ENCODE measurements at places on chromosomes 3 and 15.

- no peak for DNase-seq
These were observed 1.3 kb downstream of the RAP2B start for GRCh38 chr3:153163393-153163724.

- DNase-seq, result no peak
These were observed 116.2 kb upstream of the KCNMB2 start for GRCh38 chr3:178420033-178420432.

DNA sequence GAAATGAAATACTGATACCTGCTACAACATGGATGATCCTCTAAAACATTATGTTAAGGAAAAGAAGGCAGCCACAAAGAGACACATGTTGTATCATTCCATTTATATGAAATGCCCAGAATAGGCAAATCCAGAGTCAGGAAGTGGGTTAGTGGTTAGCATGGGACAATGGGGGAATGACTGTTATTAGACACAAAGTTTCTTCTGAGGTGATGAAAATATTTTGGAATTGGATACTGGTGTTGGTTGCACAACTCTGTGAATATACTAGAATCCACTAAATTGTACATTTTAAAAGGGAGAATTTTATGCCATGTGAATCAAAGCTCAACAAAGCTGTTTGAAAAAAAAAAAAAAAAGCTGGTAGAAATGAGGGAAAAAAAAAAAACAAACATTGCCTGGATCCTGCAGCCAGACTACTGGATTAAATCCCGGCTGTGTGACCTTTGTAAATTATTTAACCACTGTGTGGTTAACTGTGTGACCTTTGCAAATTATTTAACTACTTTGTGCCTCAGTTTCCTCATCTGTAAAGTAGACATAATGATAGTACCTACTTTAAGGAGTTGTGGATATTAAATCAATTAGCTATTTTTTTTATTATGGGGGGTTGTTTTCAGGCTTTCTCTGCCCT lies 75.6 kb upstream of the PRICKLE2 start:
- DNase-seq, result no peak

- no peak for DNase-seq
These were observed 157.9 kb downstream of the FOXP1 start for GRCh38 chr3:71425491-71426071.

DNA sequence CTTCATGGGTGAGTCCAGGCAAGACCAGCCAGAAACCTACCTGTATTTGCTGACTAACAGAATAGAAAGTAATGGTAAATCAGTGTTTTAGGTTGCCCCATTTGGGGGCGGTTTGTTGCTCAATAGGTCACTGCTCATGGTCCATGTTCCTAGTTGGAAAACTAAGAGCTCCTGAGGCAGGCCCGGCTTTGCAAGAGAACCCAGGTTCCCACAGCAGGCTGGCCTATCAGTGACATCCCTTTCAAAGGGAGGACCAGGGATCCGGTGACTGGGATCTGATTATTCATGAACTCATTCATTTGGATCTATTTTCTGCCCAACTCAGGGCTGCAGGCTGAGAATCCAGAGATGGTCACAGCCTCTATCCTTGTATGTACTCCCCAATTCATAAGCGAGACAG lies 163.9 kb downstream of the WNT7A start:
- no peak for DNase-seq

GRCh38 chr15:78726870-78727551 lies 84.3 kb downstream of the ADAMTS7 start:
- no peak for DNase-seq

DNA sequence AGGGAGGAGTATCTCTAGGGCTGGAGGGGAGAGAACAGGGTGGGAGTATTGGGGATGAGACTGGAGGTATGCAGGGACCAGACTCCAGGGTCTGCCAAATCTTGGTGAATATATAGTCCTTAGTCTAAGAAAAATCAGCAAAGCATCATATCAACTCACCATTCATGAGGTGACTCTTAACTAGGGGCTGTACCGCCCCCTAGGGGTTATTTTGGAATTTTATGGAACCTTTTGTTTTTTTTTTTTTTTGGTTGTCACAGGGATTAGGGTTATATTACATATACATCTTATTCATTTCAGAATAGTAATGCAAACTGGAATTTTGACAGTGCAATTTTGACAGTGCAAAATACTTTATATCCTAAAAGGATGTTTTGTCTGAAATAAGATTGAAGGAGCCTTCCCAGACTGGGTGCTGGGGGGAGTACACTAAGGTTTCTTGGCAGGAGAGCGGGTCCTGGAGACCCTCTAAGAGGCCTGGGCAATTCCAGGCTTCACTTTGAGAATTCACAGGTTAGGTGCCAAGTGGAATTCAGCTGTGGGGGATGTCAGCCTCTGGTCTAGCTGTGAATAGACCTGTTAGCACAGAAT lies 7.5 kb downstream of the CMTM7 start:
- no peak for DNase-seq

- DNase-seq, result no peak
These were observed 239.3 kb upstream of the ZNF717 start for GRCh38 chr3:76024640-76025039.

- no peak for DNase-seq
These were observed 6.7 kb downstream of the EPHA3 start for GRCh38 chr3:89113893-89114840.

GRCh38 chr3:150605998-150606641 lies 3.0 kb downstream of the SELENOT start:
- DNase-seq, result no peak

DNA sequence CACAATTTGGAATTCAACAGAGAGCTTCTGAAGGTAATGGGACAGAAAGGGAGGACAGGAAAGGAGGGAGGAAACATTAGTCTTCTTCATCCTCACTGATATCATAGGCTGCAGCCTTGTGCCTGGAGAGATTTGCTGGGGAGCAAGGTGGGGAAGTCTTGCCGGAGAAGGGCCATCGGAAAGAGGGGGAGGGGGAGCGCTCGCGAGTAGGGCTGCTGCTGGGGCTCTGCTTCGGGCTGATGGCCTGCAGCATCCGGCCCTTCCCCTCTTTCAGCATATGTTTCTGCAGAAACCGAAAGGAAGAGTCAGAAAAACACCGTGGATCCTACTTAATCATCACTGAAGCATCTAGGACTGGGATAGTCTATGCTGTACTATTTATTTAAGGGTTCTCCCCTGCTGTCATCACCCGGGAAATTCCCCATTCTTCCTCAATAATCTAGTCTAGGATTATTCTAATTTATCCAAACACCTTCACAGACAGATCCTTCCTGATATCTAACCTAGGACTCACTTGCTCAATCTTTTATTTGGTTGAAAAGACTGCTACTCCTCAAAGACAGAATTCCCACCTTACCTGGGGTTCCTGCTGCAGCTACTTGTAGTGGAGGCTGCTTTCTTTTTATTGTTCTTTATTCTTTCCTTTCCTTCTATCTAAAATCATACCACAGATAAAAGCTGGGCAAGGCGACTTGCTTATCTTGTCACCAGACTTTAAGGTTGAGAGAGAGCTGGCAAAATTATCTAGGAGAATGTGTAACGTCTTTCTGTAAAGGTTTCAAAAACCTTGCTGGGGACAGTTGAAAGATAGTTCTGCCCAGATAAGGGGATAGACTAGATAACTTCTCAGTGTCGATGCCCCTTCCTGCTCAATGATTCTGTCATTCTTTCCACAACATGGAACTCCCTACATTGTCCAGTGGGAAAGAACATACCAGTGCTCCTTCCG lies 22.6 kb downstream of the SLC51A start:
- DNase-seq, result no peak

DNA sequence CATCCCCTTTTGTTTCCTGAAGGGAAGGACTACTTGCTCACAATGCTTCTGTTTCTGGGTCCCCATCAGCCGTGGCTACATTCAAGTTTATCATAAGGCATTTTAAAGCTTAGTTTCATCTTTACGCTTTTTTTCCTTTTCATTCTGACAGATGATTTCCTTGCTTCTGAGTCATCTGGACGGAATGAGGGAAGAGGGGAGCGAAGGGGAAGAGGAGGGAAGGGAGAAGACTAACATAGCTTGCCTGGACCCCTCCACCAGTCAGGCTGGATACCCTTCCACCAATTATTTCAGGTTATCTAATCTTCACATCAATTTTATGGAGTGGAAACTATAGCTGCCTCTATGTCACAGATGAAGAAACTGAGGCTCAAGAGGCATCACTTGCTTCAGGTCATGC lies 27.6 kb downstream of the FAM3D start:
- DNase-seq, result no peak

DNA sequence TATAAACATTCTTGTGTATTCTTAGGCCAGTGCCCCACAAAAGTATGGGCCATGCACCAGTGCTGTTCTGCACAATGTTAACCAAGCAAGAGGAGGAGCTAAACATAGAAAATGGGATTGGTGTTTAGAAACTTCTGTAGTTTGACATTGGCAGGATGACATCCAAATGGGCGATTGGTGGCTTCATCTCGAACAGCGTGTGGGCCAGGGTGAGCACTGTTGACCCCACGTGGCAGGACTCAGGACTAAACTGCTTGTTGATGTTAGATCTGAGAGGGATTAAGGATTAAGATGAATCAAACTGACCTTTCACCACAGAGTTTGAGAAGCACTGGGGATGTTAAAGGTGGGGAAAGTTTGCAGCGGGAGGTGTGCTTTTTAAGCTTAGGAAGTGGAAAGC lies 31.9 kb downstream of the ZNF710 start:
- DNase-seq, result no peak

DNA sequence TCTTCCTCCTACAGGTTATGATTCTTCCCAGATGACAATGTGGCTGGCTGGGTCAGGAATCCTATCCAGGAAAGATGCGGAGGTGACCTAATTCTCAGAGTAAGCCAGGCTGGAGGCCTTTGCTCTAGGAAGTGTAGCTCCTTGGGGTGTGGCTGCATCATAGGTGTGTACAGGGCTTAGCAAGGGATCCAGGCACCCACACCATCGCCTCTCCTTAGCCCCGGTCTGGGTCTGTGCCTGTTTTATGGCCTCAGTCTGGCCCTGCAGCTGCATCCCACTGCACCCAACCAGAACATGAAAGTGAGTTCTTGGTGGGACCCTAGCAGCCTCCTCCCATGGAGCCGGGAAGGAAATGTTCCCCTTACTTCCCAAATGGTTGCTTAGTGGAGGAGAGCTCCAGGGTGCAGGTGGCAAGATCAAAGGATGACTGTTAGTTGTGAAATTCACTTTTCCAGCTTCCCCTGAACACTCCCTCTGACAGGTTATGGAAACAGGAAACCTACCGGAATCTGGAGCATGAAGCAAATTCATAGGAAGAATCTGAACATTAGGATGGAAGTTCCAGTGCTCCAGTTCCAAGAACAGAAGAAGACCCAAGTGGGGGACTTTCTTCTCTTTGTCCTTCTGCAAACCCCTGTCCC lies 2.7 kb upstream of the AMOTL2 start:
- no peak for DNase-seq

GRCh38 chr15:83697716-83698115 lies 43.8 kb downstream of the ADAMTSL3 start:
- DNase-seq, result no peak

GRCh38 chr3:194043516-194043915 lies 92.4 kb upstream of the HES1 start:
- DNase-seq, result no peak

DNA sequence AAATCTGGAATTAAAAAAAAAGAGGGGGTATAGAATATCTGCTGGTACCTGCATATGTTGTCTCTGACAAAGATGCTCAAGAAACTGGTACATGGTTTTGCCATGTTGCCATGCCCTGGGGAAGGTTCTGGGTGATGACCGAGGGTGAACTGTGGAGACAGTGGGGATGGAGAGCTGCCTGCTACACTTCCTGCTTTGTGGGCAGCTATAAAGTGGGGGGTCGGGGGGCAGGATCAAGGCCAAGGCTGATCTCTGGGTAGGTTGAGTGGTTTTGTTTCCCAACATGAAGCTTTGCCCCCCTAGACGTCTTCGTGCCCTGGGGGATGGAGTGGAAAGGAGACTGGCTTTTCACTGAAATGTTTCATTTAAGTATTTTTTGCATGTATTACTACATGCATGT lies 74.6 kb downstream of the IQSEC1 start:
- no peak for DNase-seq

DNA sequence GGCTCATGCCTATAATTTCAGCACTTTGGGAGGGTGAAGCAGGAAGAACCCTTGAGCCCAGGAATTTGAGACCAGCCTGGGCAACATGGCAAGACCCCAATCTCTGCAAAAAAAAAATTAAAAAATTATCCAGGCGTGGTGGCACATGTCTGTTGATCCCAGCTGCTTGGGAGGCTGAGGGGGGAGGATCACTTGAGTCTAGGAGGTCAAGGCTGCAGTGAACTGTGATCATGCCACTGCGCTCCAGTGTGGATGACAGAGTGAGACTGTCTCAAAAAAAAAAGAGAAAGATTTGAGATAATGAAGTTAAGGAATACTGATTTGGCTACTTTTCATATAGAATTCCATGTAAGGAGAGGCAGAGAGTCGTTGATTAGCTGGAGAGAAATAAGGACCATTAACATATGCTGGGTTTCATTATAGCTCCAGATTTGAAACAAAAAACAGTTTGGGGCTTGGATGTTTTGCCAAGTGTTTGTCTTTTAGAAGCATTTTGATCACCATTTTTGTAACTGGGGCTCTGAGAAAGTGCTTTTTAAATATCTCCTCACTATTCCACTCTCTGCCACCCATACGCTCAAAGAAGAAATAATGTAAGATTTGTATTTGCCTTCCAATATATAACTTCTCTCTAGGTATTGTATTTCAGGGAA lies 214.2 kb downstream of the FEZF2 start:
- no peak for DNase-seq

DNA sequence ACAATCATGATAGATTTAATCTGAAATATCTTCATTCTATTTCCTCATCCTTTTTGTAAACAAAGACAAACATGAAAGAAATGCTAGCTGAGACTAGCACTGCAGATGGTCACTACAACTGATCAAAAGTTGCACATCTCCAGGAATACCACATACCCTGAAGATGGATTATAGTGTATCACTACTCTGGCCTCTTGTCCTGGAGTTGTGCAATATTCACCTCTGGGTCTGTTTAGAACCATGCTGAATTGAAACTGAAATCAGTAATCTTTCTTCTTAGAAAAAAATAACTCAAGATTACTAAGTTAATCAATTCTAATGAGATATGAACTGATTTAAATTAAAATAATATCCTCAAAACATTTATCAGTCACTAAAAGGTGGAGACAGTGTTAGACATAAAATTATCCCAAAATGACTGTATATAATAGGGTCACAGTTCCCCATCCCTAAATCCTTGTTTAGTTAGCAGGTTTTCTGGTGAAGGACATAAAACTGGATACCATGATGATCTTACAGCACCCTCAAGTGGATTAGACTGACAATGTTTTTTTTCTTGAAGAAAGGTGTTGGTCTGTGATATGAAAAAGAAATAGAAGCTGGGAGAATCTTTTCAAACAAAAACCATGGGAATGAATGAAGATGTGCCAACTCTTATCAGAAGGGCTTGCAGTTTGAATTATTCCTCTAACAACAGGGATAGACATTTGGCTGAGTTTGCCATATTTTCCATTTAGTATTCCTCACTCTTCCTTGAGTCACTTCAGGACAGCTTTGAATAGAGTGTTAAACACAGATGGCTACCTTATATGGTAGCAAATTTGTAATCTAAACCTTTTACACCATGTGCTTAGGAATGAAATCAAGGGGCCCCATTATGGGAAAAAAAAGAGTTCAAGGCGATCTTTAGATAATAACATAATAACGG lies 7.1 kb upstream of the TTC14 start:
- DNase-seq, result no peak

Measured in stimulated activated CD4-positive, alpha-beta T cell treated with anti-CD3 and anti-CD28 coated beads, TNF-alpha, amount 100 ng/mL, for 4 hours (primary cell).